ENCODE measurements at places on chromosomes 2 and 18.

DNA sequence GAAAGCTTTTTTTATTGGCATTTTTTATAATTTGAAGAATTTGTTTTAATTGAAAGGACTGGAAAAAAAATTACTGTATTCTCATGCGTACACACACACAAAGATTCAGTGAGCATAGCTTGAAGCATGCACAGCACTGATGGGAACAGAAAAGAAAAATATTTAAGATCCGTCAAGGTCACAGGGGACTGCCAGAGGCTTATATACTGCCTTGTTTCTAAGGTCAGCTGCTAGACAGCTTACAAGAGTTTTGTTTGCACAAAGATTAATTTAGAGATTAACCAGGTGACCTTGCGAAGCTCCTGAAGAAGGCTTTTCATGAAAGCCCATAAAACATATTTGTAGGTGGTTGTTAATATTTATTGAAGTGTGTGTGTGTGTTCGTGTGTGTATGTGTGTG is 396.3 kb downstream of the TRIB2 start:
- DNase-seq = no peak

GRCh38 chr2:128726911-128727310 is 408.2 kb upstream of the HS6ST1 start:
- no peak for DNase-seq

GRCh38 chr18:73261243-73261642 is 393.5 kb upstream of the NETO1 start:
- no peak for DNase-seq

- DNase-seq = no peak
Observed at GRCh38 chr18:45100321-45101105, 419.8 kb downstream of the SETBP1 start.

GRCh38 chr2:203446071-203446481 is 89.0 kb downstream of the RAPH1 start:
- DNase-seq = no peak

DNA sequence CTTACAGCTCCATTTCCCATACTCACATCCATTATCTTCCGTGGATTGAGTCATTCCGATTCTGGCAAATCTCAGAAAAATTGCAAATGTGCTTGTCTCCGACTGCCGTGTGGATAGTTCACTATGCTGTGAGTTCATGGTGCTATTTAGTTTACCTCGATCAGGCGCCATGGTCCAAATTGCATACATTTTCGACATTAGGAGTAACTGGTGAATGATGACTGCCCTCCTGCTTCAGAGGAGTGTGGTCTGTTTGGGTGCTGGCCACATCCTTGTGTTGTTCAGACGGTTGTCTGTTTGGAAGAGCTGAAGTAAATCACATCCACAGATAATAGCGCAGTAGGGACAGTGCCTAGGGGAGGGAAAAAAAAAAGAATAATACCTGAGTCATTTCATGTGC is 439.5 kb downstream of the ZNF516 start:
- no peak for DNase-seq

DNA sequence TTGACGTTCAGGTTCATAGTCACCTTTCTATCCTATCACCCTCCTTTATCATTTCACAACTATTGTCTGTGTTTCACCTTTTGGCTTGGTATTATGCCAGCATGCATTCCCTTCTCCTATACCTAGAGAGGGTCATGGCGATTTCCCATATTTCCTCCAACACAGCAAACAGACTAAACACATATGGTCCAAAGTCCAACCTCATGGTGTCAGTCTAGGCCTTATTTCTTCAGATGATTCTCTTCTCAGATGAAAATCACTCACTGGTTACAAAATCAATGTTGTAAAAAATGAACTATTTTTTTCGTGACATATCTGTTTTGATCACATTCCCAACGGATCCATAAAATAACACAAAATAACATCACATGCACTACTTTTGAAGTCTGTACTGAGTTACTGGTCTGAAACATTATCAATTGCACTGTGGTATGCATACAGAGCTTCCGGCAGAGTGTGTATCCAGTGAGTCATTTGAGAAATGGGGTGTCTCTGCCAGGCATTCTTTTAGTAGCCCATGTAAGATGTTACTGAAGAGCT is 204.8 kb upstream of the GALNT5 start:
- no peak for DNase-seq

- no peak for DNase-seq
Observed at GRCh38 chr18:45284174-45284573, 331.1 kb upstream of the SLC14A2 start.

DNA sequence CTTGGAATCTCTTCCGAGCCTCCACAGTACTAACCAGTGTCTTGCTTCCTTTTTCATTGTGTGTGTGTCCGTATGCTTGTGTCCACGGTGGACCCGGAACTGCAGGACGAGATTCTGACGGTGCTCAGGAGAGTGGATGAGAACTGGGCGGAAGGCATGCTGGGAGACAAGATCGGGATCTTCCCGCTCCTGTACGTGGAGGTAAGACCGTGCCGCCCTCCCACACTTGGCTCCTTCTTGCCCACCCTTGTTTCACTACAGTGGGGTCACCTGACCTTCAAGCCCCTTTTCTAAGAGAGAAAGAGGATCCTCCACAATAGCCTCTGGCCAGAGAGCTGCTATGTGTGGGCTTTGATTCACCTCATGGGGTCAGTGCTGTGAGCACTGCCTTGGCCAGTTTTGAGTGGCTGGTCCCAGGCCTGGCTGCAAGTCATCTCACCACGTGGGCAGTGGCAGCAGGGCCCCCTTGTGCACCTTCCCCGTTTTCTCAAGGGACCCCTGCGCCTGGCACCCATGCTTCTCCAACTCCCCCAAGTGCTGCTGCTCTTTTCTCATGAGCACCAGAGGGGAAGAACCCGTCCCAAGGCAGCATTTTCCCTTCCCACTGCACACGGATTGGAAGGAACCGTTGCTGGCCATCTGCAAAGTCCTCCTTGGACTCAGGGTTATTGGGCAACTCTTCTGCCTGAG is 242.1 kb downstream of the SEPTIN10 start:
- no peak for DNase-seq

GRCh38 chr2:169275696-169276444 is 86.5 kb downstream of the LRP2 start:
- DNase-seq = no peak

DNA sequence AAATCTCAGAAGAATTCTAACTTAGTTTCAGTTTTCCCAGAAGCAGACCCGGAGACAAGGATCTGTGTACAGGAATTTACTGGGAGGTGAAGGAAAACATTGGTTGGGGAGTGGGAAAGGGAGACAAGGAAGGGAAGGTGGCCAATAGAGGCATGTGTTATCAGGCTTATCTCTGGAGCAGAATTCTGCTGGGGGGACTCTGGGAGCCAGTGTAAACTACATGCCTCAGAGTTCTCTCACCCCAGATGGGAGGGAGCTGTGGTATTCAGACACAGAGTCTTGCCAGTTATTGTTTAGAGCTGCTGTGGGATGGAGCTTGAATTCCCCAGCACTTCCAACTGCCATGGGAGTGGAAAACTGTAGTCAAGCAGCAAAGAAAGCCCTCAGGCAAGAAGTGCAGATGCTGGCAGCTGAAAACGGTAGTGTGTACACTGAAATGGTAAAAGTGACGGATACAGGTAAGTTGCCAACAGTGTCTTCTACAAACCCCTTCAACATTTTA is 19.0 kb downstream of the DNPEP start:
- no peak for DNase-seq

DNA sequence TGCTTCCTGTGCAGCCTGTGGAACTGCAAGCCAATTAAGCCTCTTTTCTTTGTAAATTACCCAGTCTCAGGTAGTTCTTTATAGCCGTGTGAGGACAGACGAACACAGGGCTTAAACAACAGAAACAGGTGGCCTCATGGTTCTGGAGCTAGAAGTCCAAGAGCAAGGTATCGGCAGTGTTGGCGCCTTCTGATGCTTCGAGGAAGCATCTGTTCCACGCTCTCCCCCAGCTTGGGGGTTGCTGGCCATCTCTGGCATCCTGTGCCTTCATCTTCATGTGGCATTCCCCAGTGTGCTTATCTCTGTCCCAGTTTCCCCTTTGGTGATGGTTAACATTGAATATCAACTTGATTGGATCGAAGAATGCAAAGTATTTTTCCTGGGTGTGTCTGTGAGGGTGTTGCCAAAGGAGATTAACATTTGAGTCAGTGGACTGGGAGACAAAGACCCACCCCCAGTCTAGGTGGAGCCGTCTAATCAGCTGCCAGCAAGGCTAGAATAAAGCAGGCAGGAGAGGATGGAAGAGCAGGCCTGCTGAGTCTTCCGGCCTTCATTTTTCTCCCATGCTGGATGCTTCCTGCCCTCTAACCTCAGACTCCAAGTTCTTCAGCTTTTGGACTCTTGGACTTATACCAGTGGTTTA is 287.6 kb downstream of the PHLPP1 start:
- no peak for DNase-seq

GRCh38 chr2:188693111-188693510 is 281.1 kb upstream of the COL3A1 start:
- no peak for DNase-seq

- no peak for DNase-seq
Observed at GRCh38 chr2:224957540-224958461, 84.5 kb downstream of the DOCK10 start.

GRCh38 chr2:109376115-109376514 is 237.7 kb downstream of the SEPTIN10 start:
- no peak for DNase-seq

DNA sequence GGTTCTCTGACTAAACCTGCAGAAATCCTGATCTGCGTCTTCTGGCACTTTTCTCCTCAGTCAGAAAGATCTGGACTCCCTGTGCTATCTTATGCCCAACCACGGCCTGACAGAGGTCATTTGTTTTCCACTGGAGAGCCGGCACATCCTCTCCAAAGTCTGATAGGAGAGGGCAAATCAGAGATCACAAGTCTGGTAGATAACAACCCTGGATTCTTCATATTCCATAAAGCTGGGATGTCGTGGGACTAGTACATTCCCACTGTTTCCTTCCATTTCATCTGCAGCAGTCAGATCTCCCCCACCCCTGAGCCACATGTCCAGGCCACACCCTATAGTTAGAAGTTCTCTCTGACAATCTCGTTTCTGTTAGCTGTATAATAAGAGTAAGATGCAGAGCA is 157.0 kb downstream of the MGAT5 start:
- DNase-seq = no peak

DNA sequence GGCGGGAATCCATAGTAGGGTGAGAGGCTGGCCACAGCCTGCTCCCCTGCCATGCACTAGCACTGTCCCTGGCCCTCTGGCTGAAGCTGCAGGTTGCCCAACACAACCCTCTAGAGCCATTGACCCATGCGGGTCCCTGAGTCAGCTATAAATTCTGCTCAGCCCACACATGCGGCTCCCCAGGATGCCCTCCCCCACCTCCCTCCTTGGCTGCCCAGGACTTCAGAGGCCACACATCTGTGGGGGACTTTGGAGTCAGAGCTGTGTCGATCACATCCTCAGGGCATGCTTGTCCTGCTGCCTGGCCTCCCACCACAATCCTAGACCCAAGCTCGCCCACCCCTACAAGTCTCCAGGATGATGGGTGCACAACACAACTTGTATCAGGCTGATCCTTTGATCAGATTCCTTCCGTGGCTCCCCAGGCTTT is 97.0 kb downstream of the TFCP2L1 start:
- no peak for DNase-seq

DNA sequence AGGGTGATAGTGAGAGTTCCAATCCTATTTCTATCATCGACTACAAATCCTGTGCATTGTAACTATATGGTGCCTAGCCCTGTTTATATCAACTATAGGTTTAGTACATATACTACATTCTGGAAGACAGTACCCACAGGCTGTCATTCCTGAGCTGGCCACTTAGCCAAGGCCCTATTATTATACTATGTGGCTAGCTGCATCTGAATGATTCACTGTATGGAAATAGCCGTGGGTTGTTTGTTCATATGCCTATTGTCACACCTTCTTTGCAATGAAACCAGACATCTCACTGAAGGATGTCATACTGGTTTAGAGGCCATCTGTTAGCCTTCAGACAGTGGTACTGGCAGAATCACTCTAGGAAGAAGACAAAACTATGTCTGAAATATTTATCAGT is 62.3 kb upstream of the FSIP2 start:
- DNase-seq = no peak

- DNase-seq = no peak
Observed at GRCh38 chr18:42925036-42925435, 190.4 kb downstream of the RIT2 start.

- no peak for DNase-seq
Observed at GRCh38 chr2:176885001-176885643, 327.5 kb upstream of the HNRNPA3 start.

GRCh38 chr2:28168376-28168775 is 224.3 kb upstream of the FOSL2 start:
- DNase-seq = no peak
